ENCODE measurements at places on chromosomes 2 and 18.
A peak's percentile ranks its signal among the peaks of the same experiment; 100 is the strongest.

DNA sequence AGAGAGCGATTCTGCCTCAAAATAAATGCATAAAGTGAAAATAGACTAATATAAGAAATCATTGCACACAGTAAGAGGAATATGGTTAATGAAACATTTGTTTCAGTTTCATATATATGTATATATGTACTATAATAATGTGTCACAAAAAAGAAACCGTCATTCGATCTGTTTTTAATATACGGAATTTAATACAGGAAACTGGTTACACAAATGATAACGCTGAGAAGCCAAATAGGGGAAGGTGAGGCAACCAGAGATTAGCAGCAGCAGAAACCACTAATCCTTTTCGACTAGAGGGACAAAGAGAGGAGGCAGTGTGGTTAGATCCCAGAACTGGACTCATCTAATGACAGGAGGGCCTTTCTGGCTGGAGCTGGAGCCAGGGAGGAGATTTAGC, 64.2 kb upstream of the GREB1L start:
- DNase-seq = no peak

- DNase-seq = no peak
Measured at GRCh38 chr2:225184948-225185347, 142.7 kb upstream of the DOCK10 start.

DNA sequence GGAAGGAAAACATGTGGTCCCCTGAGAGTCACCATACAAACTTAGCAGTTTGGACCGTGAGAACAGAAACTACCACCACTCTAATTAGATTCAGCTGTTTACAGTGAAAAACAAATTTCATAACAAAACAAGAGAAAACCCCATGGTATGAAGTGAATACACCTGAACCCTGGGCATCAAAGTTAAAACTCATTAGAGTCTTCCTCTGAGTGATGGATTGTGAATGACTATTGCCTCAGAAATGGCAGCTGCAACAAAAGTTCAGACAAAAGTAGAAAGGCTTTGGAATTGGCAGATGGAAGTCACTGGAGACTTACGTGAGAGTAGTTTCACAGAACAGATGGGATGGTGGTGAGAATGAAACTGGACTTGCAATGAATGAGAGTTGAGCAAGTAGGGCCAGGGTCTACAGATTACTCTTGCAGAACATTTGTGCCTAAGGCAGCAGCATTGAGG, 98.0 kb downstream of the AAK1 start:
- no peak for DNase-seq

- DNase-seq = no peak
Measured at GRCh38 chr2:41950666-41950960, 97.2 kb upstream of the PKDCC start.

DNA sequence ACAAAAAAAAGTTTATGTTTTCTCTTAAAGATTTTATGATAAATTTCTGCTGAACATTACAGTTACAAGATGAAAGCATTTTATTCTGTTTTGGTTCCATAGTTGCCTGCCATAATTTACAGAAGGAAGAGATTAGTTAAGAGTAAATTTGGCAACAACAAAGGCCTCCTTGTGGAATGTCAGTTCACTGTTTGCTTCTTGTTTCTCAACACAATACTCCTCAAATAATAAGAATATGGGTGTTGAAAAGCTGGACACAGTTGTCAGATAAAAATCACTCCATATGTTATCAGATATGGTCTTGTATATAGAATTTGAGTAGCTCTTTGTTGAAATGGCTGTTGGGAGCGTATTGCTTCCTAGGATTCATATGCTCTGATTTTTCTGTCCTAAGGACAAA, 359.5 kb downstream of the CPS1 start:
- DNase-seq = no peak

DNA sequence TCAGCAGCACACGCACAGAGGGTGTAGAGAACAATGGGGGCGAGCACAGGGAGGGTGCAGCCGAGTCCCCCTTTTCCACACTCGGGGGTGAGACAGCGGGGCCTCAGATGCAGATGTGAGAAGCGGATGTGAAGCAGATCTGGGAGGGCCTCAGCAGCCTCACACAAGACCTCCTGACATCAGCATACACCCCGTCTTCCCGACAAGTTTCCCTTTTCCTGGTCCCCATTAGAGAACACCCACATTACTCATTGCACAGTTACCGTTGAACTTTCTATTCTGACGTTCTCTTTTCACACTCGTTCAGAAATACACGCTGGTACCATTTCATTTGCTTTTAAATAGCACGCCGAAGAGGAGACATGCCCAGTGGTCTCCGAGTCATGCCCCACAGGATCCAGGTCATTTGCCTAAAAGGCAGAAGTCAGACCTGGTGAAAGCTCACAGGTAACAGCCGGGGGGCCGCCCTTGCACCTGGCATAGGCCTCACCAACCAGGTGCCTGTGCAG, 129.5 kb upstream of the ID2 start:
- no peak for DNase-seq

GRCh38 chr2:189673661-189674373, 653 bp upstream of the ANKAR start:
- no peak for DNase-seq

DNA sequence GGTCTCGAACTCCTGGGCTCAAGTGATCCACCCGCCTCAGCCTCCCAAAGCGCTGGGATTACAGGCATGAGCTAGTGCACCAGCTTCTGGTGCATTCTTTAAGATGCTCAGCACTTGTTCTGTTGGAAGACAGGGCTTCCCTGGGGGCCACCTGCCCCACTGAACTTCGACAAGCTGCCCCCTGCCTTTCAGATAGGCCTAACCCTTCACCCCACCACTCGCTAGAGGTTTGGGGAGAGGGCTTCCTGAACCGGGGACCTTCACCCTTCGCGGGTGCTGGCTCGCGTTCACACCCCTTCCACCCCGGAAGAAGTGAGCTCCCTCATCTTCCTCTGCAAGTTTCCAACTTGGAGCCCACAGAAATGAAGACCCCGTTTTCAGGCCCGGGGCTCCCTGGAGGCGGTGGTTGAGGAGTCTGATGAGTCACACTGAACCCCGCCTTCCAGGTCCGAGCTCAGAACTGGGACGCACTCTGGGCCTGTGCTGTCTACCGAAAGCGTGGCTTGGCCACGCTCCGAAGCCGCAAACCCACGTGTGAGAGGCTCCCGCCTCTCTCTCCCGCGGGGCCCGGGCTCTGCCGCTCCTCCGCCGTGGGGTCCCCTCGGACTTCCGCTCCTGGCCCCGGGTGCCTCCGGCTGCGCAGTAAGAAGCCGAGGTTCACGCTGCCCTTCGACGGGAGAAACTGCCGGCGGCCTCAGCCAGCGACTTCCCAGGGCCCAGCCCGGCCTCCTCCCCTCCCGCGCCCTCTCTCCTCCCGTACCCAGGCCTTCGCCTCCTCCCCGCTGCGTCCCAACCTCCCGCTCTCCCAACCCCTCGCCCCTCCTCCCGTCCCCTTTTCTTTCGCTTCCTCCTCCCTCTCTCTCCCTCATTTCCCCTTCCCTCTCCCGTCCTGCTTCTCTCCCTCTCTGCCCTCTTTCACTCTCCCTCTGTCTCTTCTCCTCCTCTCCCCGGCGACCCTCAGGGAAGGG, 47.5 kb upstream of the SP3 start:
- peak; percentile 72 for DNase-seq

- no peak for DNase-seq
Measured at GRCh38 chr2:74293191-74293991, 49.8 kb downstream of the SLC4A5 start.

- no peak for DNase-seq
Measured at GRCh38 chr2:136207665-136208064, 89.7 kb upstream of the CXCR4 start.

- DNase-seq = no peak
Measured at GRCh38 chr2:59297816-59298215, 1056.7 kb upstream of the FANCL start.

DNA sequence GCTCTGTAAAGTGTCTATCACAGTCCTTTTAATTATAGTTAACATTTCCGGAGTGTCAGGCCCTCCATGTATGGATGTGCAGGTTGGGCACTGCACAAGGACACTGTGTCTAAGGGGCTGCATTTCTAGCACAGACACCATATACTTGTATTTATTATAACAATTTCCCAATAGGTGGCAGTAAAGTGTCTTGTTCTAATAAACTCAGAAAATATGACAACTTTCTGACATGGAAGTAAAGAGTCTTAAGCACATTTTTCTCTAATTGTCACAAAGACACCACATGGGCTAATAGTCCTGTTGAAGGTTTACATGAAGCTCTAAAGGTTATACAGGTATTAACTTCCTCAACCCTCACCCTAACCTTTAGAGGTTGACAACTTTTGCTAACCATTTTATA, 156.6 kb downstream of the DYSF start:
- DNase-seq = peak; percentile 42

DNA sequence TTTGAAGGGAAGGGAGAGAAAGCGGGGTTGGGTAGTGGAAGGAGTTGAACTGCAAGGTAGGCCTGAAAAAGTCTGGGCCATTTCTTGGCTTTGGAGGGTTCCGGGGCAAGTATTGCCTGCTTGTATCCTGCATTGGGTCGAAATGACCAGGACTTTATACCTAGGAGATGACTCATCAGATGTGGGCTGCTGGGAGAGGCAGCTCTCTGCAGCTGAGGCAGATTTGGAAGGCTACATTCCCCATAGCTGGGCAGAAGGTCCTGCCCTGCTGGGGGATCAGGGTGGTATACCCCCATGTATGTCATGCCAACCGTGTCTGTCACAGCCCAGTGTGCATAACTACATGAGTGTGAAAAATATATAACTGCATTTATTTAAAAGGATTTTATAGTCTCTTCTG, 171.8 kb upstream of the SPRED2 start:
- DNase-seq = no peak

GRCh38 chr18:44719519-44720060, 38.9 kb downstream of the SETBP1 start:
- no peak for DNase-seq

GRCh38 chr2:152336119-152336853, 1.3 kb downstream of the FMNL2 start:
- DNase-seq = peak; percentile 35

DNA sequence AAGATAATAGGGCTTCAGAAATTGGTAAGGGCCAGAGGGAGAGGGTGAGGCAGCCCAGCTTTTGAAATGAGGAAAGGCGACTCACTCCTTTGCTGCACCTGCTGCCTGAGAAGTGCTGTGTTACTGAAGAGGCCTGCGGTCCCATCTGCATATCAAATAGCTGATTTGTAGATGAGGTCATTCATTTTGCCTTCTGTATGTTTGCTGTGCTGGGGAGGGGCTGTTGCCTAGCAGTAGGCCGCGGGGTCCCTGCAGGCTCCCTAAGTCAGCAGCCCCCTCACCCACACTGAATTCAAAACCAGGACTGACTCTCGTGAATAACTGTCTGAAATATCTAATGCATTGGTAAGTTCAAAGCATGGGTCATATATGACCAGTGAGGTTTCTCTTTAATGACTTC, 377.2 kb downstream of the SOX11 start:
- DNase-seq = no peak

DNA sequence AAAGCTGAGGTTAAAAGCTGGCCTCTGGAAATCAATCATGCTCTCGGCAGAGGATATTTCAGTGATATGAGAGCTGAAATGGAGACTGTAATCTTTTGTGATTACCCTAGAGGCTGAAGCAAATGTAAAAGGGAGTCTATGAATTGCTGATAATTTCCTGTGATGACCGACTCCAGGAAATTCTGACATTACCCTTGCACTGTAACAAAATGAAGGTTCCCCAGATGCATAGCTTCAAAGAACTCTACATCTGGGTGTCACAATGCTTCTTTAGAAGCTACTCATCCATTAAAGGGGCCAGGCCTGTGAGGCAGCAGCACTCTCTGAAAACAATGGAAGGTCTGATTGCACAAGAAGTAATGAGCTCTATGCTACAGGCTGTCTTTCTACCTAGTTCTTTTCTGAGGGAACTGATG, 268.2 kb upstream of the SESTD1 start:
- peak; percentile 55 for DNase-seq

DNA sequence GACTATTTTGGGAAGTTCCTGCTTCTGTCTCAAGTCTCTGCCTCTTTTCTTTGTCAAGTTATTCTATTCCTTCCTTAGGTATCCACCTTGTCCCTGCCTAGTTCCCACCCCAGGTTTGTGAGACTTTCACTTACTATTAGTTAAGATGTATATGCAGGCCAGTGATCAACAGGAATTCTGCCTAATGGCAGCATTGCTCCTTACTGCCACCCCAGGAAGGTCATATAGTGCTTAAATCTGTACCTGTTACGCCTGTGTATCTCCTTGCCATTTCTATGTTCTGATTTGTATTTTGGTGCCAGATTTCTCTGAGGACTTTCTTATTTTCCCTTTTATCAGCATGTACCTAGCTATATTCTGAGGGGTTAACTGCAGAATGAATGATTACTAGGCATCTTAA, 746.0 kb upstream of the TMEFF2 start:
- no peak for DNase-seq

DNA sequence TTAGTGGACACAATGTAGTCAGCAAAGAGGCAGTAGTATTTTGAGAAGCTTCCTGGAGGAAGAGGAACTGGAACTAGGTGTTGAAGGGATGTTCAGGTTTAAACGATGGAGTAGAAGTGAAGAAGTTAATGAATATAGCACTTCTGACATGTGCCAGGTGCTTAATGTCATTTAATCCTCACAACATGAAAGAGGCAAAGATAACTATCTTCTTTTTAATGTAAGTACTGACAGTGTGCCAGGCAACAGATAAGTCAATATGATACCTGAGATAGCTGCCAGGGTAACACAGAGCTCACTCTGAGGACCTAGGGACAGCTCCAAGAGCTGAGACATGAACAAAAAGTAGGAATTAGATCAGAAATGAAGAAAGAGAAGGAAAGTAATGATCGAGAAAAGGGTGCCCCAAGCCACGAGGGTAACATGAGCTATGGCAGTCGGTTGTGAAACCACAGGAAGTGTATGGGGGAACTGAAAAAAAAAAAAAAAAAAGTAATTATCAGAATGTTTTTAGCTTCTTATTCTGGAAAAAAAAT, 140.7 kb downstream of the RNF144A start:
- no peak for DNase-seq

- DNase-seq = no peak
Measured at GRCh38 chr18:63376538-63376937, 9.5 kb upstream of the KDSR start.

DNA sequence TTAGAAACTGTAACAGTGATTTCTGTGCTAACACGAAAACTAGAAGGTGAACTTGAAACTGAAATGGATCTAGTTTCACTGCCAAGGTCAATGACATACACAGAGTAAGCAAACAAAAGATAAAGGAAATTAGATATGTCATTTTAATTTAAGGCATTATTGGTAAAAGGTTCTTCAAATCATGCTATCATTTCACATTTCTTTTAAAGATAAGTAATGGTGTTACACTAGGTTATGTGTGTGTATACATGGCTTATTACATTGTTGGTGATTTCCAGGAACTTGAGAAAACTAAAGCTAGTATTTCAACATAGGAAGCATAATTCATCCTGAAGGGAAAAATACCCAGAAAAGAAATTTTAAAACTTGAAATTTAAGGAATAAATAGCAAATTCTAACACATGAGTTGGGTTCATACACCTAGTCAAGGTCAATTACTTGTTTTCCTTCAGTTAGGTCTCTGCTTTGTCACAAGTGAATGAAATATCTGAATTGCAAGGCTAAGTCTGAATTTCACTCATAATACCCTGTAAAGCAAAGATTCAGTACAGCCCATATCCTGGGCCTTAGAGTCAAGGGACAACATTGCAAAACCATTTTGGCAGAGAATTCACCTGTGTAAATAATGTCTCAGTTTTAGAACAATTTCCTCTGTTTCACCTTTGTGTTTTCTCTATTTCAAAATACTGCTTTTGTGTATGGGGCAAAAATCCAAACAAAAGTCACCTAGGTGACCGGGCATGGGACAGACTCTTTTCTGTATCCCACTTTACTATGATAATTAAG, 141.6 kb downstream of the SRBD1 start:
- DNase-seq = no peak

All from spinal cord (tissue), 10 donors.